ENCODE measurements at places on chromosomes 12 and 14.

- no peak for DNase-seq
Observed at GRCh38 chr14:39376667-39377403, 55.4 kb downstream of the FBXO33 start.

GRCh38 chr14:52008136-52008535, 18.8 kb downstream of the RTRAF start:
- DNase-seq, result no peak

- no peak for DNase-seq
Observed at GRCh38 chr12:117580718-117581062, 219.3 kb upstream of the NOS1 start.

GRCh38 chr14:49882826-49883694, 9.8 kb upstream of the ARF6 start:
- DNase-seq, result no peak

DNA sequence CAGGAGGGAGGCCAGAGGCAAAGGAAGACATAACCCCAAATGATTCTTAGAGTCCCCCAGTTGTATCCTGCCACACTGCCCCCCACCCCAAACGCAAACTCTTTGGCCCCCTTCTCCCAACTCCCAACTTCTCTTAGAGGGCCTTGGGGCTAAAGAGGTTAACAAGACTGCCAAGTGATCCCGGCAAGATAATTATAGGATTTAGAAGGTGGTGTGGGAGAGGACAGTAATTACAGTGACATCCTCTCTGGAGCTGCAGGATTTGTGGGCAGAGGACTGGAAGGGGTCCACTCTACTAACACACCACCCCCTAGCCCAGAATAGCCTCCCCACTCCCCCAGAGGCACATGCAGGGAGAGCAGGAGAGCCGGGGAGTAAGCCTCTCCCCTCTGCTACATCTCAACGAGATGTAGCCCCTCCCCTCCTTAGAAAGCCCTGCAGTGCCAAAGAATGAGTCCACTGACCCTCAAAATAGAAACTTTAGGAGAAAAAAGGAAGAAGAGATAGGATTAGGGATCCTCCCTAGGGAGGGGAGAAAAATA, 5.3 kb upstream of the GDF11 start:
- no peak for DNase-seq

DNA sequence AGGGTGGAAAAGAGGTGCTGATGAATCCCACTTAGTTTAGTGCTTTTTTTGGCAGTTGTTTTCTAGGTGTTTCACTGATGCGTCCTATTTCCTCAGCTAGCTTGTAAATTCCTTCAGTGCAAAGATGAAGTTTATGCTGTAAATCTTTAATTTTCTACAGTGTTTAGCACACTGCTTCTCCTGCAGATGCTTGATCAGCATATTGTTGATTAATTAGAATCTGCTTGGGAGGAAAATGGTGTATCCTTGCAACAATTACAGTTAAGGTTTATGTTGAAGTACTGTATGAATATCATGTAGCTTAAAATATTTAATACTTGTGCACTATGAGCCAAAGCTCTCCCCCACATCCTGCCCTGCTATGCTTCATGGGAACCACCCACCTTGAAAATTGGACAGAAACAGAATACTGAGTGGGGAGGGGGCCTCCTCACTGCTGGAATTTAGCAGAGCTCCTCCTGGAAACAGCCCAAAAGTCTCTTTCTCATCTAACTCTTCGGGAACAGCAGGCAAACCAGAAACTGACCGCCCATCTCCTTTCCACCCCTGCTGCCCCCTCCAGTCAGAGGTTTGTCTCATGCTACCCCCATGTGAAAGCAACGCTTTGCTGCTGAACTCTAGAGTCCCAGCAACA, 20.3 kb upstream of the DHRS4 start:
- no peak for DNase-seq

DNA sequence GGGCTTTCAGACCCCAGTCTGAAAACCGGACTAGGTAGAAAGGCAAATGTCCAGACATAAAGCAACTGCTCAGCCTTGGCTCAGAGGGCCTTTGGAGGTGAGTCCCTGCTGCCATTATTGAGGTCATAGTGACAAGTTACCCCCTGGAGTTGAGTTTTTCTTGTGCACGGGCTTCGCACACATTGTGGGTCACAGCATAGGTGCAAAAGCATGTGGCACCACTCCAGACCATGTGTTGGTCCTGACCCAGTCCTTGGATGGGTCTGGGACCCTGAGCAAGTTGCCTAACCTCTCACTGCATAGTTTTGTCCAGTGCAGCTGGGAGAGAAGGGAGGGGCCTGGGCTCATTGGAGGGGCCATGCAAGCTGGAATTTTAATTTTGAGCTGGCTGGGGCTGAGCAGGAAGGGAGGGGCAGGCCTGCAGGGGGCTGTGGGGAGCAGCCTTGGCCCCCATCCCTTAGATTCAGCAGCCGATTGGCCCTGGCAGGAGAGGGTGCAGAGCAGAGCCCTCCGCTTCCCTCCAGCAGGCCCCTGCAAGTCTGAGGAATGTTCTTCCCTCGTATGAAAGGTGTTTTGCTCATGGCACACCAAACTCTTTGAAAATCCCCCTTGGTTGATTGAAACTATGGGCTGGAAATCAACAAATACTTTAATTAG, 4.2 kb upstream of the KRT5 start:
- DNase-seq, result no peak

GRCh38 chr12:39412210-39412609, 30.7 kb downstream of the KIF21A start:
- DNase-seq, result no peak

- no peak for DNase-seq
Observed at GRCh38 chr14:32014057-32014456, 63.0 kb upstream of the ARHGAP5 start.

- no peak for DNase-seq
Observed at GRCh38 chr14:70203686-70204085, 14.9 kb upstream of the SLC8A3 start.

DNA sequence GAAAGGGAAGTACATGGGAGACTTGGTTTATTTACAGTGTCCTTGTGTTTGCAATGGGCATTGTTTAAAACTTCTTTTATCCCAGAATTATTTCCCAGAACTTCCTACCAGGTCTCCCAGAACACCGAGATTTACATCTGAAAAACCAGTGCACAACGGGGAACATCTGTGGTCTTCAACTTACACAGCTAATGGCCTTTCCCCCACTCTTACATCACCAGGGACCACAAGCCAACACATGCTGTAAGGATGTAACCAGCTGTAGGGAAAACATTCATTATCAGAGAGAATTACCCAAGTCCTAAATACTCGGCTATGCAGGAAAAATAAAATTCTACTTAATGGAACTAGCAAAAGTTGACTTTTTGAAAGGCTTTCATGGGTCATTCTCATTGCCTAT, 267.6 kb downstream of the DUSP6 start:
- no peak for DNase-seq

DNA sequence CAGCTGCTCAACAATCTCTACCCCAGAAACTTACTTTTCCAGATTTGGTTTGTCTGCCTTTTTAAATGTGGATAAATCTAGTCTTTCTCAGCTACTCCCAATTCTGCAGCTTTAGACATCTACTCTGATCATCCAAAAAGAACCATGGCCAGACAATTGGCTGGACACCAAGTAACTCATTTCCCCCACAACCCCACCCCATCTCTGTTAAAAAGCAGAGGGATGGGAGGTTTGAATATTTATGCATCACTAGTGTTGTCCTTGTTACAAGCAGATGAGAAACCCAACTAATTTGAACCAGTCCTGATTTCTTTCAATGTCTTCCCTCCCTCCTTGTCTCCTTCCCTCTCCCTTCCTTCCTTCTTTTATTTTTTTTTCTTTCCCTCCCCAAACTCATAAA, 391.9 kb downstream of the GALC start:
- DNase-seq, result no peak

- no peak for DNase-seq
Observed at GRCh38 chr14:52265253-52265652, 2.2 kb upstream of the PTGDR start.

DNA sequence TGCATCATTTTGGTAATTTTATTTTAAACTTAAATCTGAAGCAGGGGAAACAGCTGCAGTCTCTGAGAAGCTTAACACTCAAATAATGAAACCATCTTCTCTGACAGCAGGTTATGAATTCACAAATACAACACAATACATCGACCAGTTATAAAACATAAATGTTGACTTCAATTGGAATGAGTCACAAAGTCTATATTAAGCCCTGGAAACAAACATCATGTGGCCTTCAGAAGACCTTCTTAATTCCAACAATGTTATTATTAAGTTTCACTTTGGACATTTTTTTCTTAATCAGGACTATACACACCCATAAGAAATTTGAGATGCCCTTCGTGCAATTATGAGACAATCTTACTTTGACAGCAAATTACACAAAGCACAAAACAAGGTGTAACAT, 68.9 kb downstream of the CEP128 start:
- no peak for DNase-seq

DNA sequence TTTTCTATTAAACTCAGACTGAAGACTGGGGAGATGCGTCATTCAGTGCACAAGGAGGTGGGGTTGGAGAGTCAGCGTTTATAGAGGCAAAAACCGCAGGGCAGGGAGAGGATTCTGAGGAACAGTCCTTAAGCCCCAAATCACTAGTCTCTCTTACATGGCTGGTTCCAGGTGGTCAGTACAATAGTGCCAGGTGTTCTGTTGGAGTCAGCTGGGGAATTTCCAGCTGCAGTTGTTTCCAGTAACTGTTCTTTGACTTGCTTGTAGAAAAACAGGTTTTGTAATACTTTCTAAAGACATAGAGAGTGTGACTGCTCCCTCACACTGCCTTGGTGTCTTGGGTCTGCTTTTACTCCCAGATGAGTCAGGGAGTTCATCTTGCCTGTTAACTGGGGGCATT, 192.2 kb downstream of the TMTC3 start:
- no peak for DNase-seq

DNA sequence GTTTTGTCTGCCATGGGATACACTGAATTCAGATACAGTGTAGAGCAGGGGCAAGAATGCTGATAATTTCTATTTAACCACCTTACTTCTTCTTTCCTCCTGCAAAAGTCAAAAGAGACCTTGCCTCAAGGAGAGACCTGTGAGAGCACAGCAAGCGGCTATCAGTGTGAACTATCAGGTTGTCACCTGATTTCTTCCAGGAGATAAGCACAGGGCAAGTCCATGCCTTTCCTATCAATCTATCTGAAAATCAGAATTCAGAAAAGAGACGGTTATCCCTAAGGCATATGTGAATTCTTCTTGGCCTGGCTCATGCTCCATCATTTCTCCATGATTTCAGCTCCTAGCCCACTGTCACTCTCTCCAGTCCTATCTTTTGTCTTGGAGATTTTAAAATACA, 128.9 kb upstream of the CCND2 start:
- DNase-seq, result no peak

- no peak for DNase-seq
Observed at GRCh38 chr12:64739778-64740177, 19.4 kb downstream of the GNS start.

- DNase-seq, result no peak
Observed at GRCh38 chr14:33836203-33836899, 114.5 kb downstream of the EGLN3 start.
